Left ventricle myocardium inferior (tissue), 1 donor: ENCODE measurements at places on chromosomes 7 and 10.

- H3K36me3 ChIP-seq: no peaks in the 10 kb centered on the region
- H3K27ac ChIP-seq: no peak overlapping the region
- no peak overlapping the region for H3K4me3 ChIP-seq
- no peaks in the 10 kb centered on the region for H3K4me1 ChIP-seq
These were observed 73.5 kb downstream of the TBXAS1 start for GRCh38 chr7:139902436-139903102.

- DNase-seq: no peak
- H3K4me3 ChIP-seq: no peak overlapping the region
- H3K36me3 ChIP-seq: no peaks in the 10 kb centered on the region
- H3K27me3 ChIP-seq: no peaks in the 10 kb centered on the region
- no peak overlapping the region for H3K27ac ChIP-seq
These were observed 397.8 kb upstream of the NRP1 start for GRCh38 chr10:33732161-33732680.

DNA sequence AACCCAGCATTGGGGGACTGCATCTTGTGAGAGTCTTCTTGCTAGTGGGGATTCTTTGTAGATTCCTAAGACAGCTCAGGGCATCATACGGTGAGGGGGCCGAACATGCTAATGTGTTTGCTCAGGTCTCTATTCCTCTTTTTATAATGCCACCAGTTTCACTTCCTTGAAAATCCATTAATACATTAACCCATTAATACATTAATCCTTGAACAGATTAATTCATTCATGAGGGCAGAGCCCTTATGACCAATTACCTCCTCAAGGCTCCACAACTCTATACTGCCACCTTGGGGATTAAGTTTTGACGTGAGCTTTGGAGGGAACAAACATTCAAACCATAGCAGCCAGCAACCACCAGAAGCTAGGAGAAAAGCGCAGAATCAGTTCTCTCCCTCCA is 67.2 kb upstream of the POT1 start:
- H3K4me3 ChIP-seq: no peak overlapping the region
- H3K27ac ChIP-seq: no peak overlapping the region
- no peak for DNase-seq
- no peaks in the 10 kb centered on the region for H3K4me1 ChIP-seq

DNA sequence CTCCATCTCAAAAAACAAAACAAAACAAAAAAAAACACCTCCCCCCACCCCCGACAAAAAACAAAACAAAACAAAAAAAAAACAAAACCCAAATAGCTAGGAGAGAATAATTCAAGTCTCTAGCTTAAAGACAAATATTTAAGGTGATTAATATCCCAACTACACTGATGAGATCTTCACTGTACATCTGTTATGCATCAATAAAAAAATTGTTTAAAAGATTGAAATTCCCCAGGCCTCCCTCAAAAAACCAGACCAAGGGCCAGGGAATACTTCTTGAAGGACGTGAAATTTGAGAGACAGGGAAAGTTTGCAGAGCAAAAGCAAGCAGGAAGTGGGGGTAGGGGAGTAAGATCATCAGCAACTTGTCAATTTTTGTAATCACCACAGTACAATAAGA is 232.6 kb downstream of the REEP3 start:
- H3K27ac ChIP-seq: no peak overlapping the region
- no peak for DNase-seq
- no peaks in the 10 kb centered on the region for H3K4me1 ChIP-seq
- no peak overlapping the region for H3K4me3 ChIP-seq

- H3K36me3 ChIP-seq: no peaks in the 10 kb centered on the region
- no peak for DNase-seq
- H3K4me1 ChIP-seq: no peaks in the 10 kb centered on the region
- H3K27ac ChIP-seq: no peak overlapping the region
These were observed 1602.0 kb upstream of the LRRTM3 start for GRCh38 chr10:65323802-65324201.

DNA sequence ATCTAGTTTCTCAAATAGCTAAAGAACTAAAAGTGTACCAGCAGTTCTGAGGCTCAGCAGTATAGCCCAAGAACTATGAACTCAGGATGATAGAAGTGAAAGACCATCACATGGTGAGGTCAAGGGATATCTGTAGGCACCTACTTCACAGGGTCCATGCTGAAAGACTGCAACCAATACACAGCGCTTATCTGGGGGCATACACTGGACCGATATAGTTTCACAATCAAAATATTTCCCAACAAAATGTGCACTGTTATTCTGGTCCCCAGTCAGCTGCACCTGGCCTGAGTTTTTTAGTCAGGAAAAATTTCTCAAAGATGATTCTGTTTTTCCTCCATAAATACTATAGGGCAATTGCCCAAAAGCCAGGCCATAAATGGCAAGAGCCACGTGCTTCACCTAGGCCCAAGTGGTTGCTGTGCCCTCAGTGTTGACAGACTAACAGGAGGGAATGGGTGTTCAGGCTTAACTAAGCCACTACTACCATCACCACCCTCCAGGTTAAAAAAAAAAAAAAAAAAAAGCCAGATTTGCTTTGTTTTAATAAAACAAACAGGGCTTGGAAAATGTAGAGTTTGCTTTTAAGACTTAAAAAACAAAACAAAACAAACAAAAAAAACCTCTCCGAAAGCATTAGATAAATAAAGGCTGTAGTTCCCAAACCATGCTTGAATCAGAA is 58.5 kb downstream of the OGDH start:
- no peaks in the 10 kb centered on the region for H3K27me3 ChIP-seq
- no peak overlapping the region for H3K4me3 ChIP-seq
- peaks cover 24% of the 10 kb centered on the region for H3K4me1 ChIP-seq
- DNase-seq: no peak
- peak overlapping the region; percentile 31 for H3K27ac ChIP-seq

GRCh38 chr10:50394832-50395231 is 143.5 kb upstream of the ASAH2 start:
- no peak overlapping the region for H3K4me3 ChIP-seq
- no peaks in the 10 kb centered on the region for H3K36me3 ChIP-seq
- DNase-seq: no peak

GRCh38 chr7:23016345-23017253 is 2.7 kb upstream of the HYCC1 start:
- no peaks in the 10 kb centered on the region for H3K27me3 ChIP-seq
- no peak overlapping the region for H3K4me3 ChIP-seq
- DNase-seq: no peak
